ENCODE measurements at places on chromosomes 12 and 14.

DNA sequence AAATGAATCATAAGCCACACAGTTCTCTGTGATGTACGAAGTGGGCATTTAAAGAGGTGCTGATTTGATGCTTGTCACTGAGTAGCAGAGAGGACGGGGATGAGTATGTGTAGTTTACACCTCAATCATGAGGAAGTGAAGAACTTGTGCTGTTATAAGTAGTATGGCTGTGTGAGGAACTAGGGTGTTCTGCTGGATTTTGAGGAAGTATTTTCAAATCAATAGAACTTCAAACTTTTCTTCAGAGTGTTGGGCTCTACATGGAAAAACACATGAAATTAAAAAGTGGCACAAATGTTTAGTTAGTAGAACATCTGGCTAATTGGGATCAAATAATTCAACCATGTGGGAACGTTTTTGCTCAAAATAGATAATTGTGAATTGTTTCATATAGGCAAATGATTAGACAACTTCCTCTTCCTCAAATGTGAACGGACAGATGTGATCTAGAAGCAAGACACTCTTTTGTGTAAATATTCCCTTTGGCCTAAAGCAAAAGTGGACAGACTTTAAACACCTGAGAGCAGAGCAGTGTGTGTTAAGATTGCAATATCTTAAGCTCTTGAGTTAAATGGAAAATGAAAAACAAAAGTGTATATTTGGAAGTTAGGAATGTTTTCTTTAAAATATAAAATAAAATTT, 168.5 kb downstream of the NAV3 start:
- DNase-seq: no peak

- DNase-seq: no peak
These were observed 131.9 kb downstream of the PIWIL1 start for GRCh38 chr12:130469552-130469951.

- no peak for DNase-seq
These were observed 6.4 kb downstream of the DICER1 start for GRCh38 chr14:95150910-95151309.

- DNase-seq: no peak
These were observed 424.0 kb upstream of the GARIN6 start for GRCh38 chr12:99223579-99223978.

GRCh38 chr12:107501681-107502080, 183.9 kb upstream of the PWP1 start:
- no peak for DNase-seq

GRCh38 chr12:30598889-30599288, 96.8 kb downstream of the IPO8 start:
- no peak for DNase-seq

DNA sequence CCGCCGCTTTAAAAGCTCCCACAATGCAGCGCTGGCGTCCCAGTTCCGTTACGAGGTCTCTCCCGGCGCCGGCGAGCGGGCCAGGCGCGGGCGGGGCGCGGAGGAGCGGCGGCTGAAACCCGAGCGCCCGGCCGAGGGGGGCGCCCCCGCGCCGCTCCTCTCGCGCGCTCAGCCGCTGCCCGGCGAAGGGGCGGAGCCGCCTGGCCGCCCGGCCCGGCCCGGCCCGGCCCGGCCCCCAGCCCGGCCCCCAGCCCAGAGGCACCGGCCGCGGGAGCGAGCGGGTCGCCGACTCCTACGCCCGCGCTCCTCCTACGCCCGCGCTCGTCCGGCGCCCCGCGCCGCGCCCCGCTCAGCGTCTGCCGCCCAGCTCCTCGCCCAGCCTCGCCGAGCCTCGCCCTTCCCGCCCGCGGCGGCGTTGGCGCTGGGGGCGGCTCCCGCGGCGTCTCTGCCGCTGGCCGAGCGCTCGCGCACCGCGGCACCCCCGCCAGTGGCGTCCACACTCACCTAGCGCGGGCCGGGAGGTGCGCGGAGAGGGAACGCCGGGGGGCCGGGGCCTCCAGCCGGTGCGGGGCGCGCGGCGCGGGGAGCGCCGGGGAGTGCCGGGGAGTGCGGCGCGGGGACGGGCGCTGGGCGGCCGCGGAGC, at the start of gene RASSF8:
TSS of gene RASSF8 (plus strand) at position 255 of the 643 bp plus-strand sequence. CDS start 96,662 bp downstream, outside the sequence.
- DNase-seq: no peak

DNA sequence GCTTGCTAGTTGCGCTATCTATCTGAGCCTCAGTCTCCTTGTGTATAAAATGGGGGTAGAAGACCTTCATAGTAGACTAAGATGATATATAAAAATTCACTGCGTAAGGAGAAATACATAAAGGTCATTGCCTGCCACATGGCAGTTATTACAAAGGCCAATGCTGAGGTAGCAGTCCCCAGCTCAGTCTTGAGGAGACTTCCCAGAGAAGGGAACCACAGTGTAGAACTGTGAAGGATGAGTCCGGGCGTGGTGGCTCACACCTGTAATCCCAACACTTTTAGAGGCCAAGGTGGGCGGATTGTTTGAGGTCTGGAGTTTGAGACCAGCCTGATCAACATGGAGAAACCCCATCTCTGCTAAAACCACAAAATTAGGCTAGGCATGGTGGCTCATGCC, 17.1 kb upstream of the SP7 start:
- no peak for DNase-seq

DNA sequence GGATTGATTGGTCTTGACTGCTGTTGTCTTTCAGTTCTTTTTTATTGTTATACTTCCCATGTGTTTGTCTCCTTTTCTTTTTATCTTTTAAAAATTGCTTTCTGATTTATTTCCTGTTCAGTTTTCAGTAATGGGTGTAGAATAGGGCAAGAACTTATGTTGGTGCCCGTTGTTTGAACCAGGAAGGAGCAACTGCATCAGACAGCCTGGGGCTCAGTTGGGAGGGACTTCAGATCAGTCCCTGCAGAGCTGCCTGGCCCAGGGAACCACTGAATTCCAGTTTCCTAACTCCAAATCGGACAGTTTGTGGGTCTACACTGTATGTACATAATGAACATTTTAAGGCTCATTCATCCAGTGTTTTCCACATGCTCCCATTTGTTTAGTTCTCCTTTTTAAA, 64.9 kb downstream of the FBXO34 start:
- no peak for DNase-seq

GRCh38 chr14:105091517-105092170, 26.4 kb upstream of the GPR132 start:
- DNase-seq: no peak

- DNase-seq: no peak
These were observed 133.1 kb downstream of the SLC15A4 start for GRCh38 chr12:128690641-128691040.

- DNase-seq: no peak
These were observed 9.2 kb downstream of the CIPC start for GRCh38 chr14:77107228-77107627.

- no peak for DNase-seq
These were observed at the start of gene BIN2 for GRCh38 chr12:51323966-51324895. TSS of gene BIN2 (minus strand) at chr12:51324174. CDS start at chr12:51324102, 72 bp downstream.

GRCh38 chr14:83096092-83096491, 1562.4 kb upstream of the SEL1L start:
- DNase-seq: no peak

GRCh38 chr12:3010214-3010930, 51.2 kb downstream of the TEAD4 start:
- no peak for DNase-seq

GRCh38 chr14:76771437-76771980, 10.2 kb downstream of the VASH1 start:
- no peak for DNase-seq

GRCh38 chr12:31406345-31406744, 80.4 kb upstream of the SINHCAF start:
- DNase-seq: no peak

GRCh38 chr12:58811346-58811745, 109.0 kb downstream of the LRIG3 start:
- no peak for DNase-seq

DNA sequence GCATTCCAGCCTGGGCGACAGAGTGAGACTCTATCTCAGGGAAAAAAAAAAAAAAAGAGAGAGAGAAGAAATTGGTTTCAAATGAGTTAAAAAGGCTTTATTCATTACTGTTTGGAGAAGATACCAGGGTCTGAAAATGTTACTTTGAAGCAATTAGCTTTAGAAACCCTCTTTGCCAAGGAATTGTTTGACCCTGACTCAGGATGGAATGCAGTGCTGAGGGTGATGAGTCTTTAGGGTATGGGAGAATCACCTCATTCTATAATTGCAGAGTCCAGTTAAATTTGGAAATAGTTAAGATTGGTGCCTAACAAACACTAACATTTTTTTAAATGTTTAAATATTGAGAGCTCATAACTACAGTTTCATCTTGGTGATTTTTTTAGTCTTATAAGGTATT, 13.3 kb downstream of the RAP1B start:
- DNase-seq: no peak

DNA sequence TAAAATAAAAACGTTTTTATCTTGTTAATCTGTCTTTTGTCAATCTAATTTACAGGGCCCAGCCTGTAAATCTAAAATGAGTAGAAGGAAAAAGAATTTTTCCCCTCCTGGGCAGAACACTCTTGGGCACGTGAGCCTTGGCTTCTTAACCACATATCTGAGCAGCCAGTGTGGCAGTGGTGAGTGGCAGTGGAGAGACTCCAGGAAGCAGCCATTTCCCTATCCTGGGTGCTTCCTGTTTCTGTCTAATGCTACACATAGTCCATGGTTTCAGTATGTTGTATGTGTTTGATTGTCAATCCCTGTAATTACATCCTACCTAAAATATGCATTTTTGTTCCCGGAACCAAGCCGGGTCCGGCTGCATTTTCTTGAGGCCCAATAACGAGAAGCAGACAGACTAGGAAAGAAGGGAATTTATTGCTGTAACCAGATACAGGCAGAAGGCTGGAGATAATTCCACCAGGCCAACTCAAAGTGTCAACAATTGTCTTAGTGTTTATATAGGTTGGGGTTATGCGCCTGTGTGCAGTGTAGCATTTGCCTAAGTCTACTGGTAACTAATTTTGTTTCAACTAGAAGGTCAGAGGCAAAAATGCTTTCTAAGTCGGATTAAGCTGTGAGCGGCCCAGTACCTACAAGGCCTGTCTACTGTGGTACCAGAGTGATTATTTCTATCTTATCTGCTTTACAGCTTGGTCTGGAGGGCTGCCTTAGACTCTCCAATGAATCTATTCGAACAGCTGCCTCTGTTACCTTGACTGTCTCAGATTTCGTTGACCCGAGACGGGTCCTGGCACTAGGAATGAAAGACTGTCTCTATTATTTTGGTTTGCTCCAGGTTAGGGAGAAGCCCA, 82.4 kb upstream of the RESF1 start:
- no peak for DNase-seq

DNA sequence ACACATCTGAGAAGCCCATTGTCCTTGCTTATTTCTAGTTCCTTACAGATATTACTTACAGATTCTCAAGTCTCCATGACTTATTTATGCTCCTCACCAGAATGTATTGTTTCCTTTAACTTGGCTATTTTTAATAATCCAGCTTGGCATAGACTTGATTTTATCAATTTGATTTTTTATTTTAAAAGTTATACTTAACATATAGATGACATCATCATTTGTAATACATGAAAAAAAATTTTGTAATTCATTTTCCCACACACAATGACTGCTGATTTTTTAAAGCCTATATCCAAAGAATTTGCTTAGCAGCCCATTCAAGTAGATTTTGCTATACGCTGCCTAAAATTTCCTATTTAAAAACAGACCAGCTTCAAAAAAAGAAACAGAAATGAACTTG, 39.8 kb downstream of the PTPRR start:
- DNase-seq: no peak

- no peak for DNase-seq
These were observed 127.2 kb upstream of the GSC start for GRCh38 chr14:94897082-94897481.

DNA sequence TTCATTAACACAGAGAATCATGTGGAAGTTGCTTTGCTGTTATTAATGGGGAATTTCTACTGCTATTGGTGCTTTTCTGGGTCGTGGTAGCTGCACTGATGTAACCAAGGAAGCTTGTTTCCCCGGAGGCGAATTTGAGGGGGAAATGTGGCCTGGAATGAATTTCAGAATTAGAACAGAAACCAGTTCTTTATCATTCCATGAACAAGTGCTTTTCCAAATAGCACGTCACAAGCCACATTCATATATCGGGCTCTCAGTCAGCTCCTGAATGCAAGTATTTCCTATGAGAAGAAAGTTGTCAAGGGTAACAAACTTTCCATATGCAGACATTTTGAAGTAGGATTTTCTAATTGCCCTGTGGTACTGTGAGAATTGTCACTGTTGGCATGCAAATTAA, 1353.2 kb downstream of the AACS start:
- no peak for DNase-seq

GRCh38 chr14:104813286-104813685, 12.4 kb downstream of the ZBTB42 start:
- DNase-seq: no peak

- DNase-seq: peak; percentile 90
These were observed 4.0 kb downstream of the CHD4 start for GRCh38 chr12:6603095-6603567.

- DNase-seq: no peak
These were observed 190.8 kb downstream of the SLC5A8 start for GRCh38 chr12:101019201-101019600.

DNA sequence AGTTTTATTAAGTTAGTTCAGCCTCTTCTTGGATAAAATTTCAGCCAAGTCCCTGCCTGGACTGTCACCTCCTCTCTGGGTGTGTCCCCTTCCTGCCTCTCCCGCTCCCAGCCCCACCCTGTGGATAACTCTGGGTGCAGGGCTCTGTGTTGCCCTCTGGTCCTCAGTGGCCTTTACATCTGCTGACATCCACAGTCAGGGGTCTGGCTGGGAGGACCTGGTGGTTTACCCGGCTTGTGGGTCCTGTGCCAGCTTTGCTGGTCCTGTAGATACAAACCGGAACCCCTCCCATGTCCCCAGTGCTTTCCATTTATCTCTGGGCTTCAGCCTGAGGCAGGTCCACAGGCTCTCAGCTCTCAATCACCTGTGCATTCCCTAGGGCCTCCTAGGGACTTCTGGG, 28.9 kb upstream of the PLEKHG3 start:
- no peak for DNase-seq

DNA sequence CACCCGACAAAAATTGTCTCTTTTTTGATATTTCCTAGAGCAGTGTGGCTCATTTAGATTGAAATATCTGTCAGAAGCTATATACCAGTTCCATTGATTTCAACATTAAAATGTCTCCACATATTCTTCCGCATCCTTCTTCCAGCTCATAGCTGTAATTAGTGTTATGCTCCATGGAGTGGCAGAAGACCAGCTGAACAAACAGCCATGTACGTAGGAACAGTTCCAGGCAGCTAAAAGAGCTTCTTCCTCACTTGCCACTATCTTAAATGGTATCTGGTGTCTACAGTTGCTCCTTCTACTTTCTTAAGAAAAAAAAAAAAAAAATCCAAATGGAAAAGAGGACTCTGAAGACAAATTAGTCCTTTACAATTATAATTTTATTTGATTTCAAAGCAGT, 848.0 kb downstream of the DIO2 start:
- no peak for DNase-seq

DNA sequence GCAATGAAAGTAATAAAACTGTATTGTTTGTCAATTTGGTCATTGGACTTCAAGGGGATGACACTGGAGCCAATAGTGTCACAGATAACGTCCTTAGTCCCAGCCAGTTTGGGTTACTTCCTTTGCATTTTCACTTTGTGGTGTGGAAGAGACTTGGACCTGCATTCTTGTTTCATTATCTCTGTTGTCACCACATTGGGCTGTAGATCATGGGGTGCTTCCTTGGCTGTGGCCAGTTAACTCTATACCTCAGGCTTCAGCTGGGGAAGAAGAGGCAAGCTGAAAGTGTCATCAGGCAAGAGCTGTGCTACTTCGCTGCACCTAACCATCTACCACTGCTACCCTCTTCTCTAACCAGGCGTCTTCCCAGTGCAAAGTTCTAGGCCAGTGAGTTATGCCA, 15.1 kb upstream of the CISTR start:
- no peak for DNase-seq
